ENCODE measurements at places on chromosomes 1 and 21. TPM values are rescaled to one million over a fixed set of nuclear protein-coding genes. Genes with fewer than 3 reads are reported as not detected.

The RNF207 gene
- total RNA-seq, result 54.7 TPM

The VCAM1 gene
- not detected for total RNA-seq

The PLA2G4A gene
- 0.28 TPM for total RNA-seq

The NR5A2 gene
- not detected for total RNA-seq

The KLF17 gene
- not detected for total RNA-seq

The PTPRU gene
- total RNA-seq, result 0.47 TPM
